ENCODE measurements at places on chromosomes 1 and 21.

- no peak for DNase-seq
These were observed 16.9 kb upstream of the PCP4 start for GRCh38 chr21:39850333-39850732.

DNA sequence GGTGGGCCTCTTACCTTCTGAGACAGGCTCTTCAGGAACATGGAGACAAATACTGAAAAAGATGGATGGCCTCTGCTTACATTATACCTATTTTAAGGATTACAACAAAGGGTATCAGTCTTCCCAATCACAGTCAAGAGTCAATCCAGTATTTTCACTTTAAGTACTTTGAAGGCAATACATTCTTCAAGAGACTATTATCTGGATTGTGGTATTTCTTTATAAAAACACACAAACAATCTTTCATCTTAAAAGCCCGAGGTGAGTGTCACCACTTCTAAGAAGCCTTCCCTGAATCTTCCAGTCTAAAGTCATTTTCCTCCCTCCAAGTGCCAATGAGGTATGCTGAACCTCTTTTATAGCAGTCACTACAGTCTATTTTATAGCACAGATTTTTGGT is 45.3 kb downstream of the WASF2 start:
- DNase-seq = no peak

GRCh38 chr1:206963740-206964139 is 6.5 kb downstream of the FCAMR start:
- no peak for DNase-seq

GRCh38 chr1:30305519-30305918 is 417.9 kb downstream of the MATN1 start:
- no peak for DNase-seq

- no peak for DNase-seq
These were observed 85.4 kb downstream of the CEP350 start for GRCh38 chr1:180040034-180040433.

GRCh38 chr1:154896771-154897286 is 26.7 kb upstream of the KCNN3 start:
- DNase-seq = no peak

- DNase-seq = no peak
These were observed 48.6 kb downstream of the ACOT7 start for GRCh38 chr1:6345009-6345408.

DNA sequence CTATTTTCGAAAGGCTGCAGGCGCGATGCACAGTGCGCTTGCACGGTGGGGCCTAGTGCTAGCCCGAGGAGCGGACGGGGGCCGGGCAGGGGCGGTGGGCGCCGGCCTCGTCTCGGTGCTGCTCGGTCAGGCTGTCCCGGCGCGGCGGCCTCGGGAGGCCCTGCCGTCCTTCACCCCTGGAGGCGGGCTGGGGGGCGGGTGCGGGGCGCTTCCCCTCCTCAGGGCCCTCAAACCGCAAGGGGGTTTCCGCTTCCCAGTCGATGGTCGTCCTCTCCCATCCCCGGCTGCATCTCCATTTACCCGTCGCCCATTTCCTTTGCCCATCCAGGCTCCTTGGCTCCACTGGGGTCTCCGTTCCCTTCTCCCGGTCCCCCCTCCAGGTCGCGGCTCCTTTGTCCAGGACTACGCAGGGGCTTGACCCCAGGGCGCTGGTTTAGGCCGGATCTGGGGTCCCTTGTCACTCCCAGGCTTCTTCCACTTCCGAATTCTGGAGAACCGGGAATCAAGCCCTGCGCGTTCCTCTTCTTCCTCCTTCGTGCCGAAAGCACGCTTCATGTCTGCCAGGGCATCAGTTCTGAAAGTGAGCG is 196.3 kb upstream of the LMO4 start:
- no peak for DNase-seq

DNA sequence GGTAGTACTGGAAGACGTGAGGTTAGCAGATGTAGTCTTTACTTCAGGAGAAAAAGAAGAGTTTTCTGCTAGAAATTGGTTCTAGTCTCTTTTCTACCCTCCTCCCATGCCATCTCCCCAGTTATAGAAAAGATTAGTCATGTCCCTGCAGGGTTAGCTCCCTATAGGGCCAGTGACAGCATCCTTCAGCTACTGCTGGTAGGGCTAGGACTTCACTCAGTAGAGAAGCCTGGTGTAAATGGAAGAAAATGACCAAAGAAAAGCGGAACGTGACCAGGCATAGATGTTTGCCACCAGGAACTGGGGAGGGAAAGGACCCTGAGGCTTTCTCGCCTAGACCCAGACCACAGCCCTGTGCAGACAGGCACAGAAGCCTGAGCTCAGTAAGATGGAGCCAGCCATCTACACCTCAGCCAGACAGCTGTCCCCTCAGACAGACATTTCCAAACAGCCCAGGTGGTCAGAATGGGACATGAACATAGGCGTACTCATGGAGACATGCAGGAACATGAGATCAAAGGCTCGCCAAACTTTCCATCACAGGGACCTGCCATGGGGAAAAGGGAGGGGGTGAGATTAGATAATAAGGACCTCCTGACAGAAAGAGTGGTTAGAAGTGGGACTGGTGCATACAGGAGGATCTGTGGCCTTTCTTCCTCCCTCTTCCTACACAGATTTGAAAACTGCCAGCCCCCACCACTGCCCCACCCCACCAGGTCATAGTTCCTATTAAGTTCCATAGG is 23.5 kb upstream of the SLAMF9 start:
- DNase-seq = no peak

DNA sequence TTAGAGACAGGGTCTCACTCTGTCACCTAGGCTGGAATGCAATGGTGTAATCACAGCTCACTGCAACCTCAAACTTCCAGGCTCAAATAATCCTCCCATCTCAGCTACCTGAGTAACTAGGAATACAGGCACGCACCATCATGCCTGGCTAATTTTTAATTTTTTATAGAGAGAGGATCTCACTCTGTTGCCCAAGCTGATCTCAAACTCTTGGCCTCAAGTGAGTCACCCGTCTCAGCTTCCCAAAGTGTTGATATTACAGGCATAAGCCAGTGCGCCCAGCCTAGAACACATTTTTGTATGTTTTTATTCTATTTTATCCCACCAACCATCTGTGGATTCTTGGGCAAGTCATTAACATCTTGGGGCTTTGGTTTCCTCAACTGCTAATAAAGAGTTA is 100.5 kb downstream of the AK5 start:
- DNase-seq = no peak

GRCh38 chr1:18103788-18104421 is 3.7 kb upstream of the IGSF21 start:
- DNase-seq = no peak

DNA sequence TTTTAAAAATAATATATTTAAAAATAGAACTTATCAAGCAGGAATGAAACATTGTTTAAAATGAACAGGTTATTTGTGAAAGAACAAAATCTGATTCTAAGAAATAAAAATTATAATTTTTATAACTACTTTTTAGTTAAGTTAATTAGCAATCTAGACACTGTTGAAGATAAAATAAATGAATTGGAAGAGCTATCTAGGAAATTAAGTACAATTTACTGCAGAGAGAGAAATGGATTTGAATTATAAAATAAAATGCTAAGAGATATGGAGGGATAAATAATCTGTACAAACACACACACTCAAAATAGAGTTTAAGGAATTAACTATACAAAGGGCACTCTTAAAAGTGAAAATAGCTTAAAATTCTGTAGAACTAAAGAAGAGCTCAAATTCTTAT is 1123.1 kb downstream of the PLA2G4A start:
- DNase-seq = no peak

DNA sequence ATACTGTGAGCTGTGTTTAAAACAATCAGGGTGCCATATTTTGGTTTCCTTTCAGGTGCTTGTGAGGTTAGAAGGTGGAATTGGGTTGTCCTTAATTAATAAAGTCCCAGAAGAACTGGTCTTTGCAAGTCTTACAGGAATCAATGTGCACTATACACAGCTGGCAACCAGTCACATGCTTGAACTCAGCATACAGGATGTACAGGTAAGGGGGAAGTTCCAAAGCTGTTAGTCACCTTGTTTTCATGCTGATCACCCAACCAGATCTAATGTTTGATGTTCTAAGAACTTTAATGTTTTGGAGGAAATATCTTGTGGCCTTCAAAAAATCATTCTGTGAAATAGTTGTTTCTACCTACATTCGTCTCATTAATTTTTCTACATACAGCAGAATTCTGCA is 156.3 kb downstream of the VPS13D start:
- no peak for DNase-seq

GRCh38 chr1:162538815-162539431 is 22.6 kb upstream of the UAP1 start:
- no peak for DNase-seq

- no peak for DNase-seq
These were observed 67.6 kb upstream of the NEK2 start for GRCh38 chr1:211742889-211743529.

- peak; percentile 29 for DNase-seq
These were observed 67.3 kb downstream of the VAV3 start for GRCh38 chr1:107897438-107898345.

- no peak for DNase-seq
These were observed 303.5 kb upstream of the KAZN start for GRCh38 chr1:14294860-14295536.

- peak; percentile 37 for DNase-seq
These were observed 4.4 kb downstream of the ST7L start for GRCh38 chr1:112614460-112615065.

DNA sequence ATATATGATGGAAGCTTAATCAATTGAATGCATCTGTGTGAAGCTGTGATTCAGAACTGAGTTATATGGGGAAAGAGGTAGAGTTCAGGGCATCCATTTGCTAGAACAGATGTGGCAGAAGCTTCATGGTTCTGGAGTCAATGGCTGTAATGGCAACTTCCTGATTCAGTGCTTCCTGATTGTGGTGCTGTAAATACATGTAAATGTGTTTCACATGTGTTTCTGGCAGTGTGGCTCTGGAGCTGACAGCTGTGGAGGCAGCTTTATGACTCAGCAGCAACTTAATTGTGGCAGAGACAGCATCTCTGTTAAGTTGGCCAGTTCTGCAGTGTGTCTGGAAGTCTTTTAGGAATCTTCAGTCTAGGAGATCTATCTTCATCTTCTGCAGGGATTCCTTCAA is 226.6 kb upstream of the ZRANB2 start:
- DNase-seq = peak; percentile 48

DNA sequence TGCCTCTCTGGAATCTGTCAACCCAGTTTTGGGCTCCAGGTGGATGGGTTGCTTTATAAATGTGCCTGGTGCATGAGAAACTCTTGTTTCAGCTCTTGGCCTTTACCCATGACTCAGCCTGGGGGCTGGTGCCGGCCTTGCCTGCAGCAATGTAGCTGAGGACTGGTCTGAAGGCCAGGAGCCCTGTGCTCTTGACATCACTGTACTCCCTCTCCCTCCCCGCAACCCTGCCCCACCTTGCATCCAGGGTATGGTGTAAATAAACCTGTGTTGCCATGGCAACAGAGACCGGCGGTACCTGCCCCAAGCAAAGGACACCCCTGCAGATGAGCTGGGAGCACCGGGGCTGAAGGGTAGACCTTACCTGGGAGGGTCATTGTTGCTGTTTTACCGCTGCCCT is 13.3 kb downstream of the FAM151A start:
- DNase-seq = no peak

- DNase-seq = no peak
These were observed 392 bp upstream of the TAGLN2 start for GRCh38 chr1:159925719-159926078.

GRCh38 chr1:223739366-223740037 is 27.2 kb downstream of the CAPN2 start:
- DNase-seq = no peak

- no peak for DNase-seq
These were observed 140.4 kb upstream of the ADGRL2 start for GRCh38 chr1:81660286-81660685.

GRCh38 chr1:248111157-248111556 is 16.2 kb downstream of the OR2L13 start:
- no peak for DNase-seq

GRCh38 chr1:111733183-111733991 is 5.8 kb downstream of the INKA2 start:
- DNase-seq = no peak

- no peak for DNase-seq
These were observed 139.1 kb downstream of the TGFBR3 start for GRCh38 chr1:91746728-91747338.

- DNase-seq = no peak
These were observed 212.5 kb upstream of the MAP1LC3C start for GRCh38 chr1:242211254-242212022.

GRCh38 chr1:27568300-27569087 is 35.5 kb downstream of the AHDC1 start:
- DNase-seq = peak; percentile 93

All from GM12865 (cell line).